ENCODE measurements at places on chromosomes 13 and 19.
A peak's percentile ranks its signal among the peaks of the same experiment; 100 is the strongest.

- no peak overlapping the region for H3K4me3 ChIP-seq
- peak overlapping the region; percentile 80 for H3K27ac ChIP-seq
- H3K27me3 ChIP-seq = no peaks in the 10 kb centered on the region
- peaks cover 91% of the 10 kb centered on the region for H3K4me1 ChIP-seq
- 0 out of 3 replicates have a peak, but pooled peaks cover 3% of the 10 kb centered on the region for H3K36me3 ChIP-seq
- DNase-seq = peak; percentile 94
Observed at GRCh38 chr19:10748927-10749434, 31.1 kb downstream of the DNM2 start.

GRCh38 chr13:35649162-35649561 is 172.7 kb upstream of the MAB21L1 start:
- no peaks in the 10 kb centered on the region for H3K27me3 ChIP-seq
- DNase-seq = no peak
- no peak overlapping the region for H3K4me3 ChIP-seq

DNA sequence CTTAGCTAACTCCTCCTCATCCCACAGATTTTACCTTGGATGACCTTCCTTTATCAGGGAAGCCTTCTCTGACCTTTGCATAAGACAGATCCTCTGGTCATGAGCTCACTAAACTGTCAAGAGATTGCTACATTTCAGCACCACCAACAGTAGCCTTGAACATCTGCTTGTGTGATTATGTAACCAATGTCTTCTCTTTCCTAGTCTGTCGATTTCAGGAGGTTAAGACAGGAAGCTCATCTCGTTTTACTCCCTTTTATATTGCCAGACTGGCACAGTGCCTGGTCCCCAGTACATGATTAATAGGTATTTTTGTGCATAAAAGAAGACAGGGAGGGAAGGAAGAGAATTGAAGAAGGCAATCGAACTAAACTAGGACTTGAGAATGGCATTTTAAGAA is 1697.7 kb downstream of the EFNB2 start:
- no peak overlapping the region for H3K27ac ChIP-seq
- H3K27me3 ChIP-seq = no peaks in the 10 kb centered on the region
- H3K36me3 ChIP-seq = no peaks in the 10 kb centered on the region
- no peak for DNase-seq

DNA sequence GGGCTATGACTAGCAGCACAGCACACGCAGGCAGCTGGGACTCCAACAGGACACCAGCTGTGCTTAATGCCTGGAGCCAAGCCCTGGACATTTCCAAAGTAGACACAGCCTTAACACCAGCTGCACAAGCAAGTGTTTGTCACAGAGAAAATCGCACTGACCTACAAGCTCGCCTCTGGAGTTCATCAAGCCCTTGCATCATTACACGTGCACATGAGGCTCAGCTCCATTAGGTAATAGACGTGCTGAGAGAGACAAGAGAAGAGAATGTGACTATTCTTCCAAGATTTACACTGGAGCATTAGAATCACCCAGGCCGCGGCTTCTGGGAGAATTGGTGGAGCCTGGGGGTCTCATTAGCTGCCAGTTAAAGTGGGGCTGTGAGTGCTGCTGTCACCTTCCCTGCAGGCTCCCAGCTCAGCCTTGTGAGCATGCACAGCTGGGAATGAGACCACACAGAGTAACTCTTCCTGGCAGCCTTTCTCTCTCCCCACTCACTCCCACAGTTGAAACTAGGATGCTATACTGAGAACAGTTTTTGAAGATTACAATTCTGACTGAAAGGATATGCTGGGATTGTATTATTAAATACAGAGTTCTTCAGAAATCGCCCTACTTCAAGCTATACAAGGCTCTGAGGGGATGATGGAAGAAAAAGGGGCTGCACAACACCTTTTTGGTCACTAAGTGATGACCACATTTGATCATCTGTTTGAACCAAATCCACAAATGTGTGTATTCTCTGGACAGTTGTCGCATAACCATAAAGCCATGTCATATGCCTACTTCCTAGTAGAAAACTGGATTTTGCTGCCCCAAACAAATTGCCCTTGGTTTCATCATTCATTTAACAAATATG is 10.5 kb downstream of the STOML3 start:
- no peak for DNase-seq
- no peak overlapping the region for H3K4me3 ChIP-seq
- no peaks in the 10 kb centered on the region for H3K27me3 ChIP-seq
- peaks cover 7% of the 10 kb centered on the region for H3K4me1 ChIP-seq
- H3K27ac ChIP-seq = no peak overlapping the region

- no peaks in the 10 kb centered on the region for H3K36me3 ChIP-seq
- H3K27me3 ChIP-seq = no peaks in the 10 kb centered on the region
- no peak for DNase-seq
- H3K4me1 ChIP-seq = no peaks in the 10 kb centered on the region
Observed at GRCh38 chr19:43872547-43873336, 45.6 kb downstream of the ZNF283 start.

GRCh38 chr13:107091428-107091827 is 523.5 kb upstream of the ARGLU1 start:
- no peak for DNase-seq
- H3K36me3 ChIP-seq = no peaks in the 10 kb centered on the region
- no peaks in the 10 kb centered on the region for H3K4me1 ChIP-seq
- H3K4me3 ChIP-seq = no peak overlapping the region
- no peak overlapping the region for H3K27ac ChIP-seq

- no peak overlapping the region for H3K27ac ChIP-seq
- no peaks in the 10 kb centered on the region for H3K36me3 ChIP-seq
- no peak for DNase-seq
- H3K4me1 ChIP-seq = 0 out of 2 replicates have a peak, but pooled peaks cover 12% of the 10 kb centered on the region
Observed at GRCh38 chr13:24624801-24625231, 55.4 kb upstream of the ATP12A start.

- H3K27ac ChIP-seq = no peak overlapping the region
- H3K27me3 ChIP-seq = no peaks in the 10 kb centered on the region
- H3K4me1 ChIP-seq = no peaks in the 10 kb centered on the region
- no peak overlapping the region for H3K4me3 ChIP-seq
- DNase-seq = no peak
Observed at GRCh38 chr13:60691268-60691667, 294.2 kb downstream of the TDRD3 start.

GRCh38 chr19:55228015-55228391 is 560 bp downstream of the TMEM86B start:
- DNase-seq = no peak
- H3K27me3 ChIP-seq = no peaks in the 10 kb centered on the region
- H3K27ac ChIP-seq = peak overlapping the region; percentile 76
- H3K36me3 ChIP-seq = peaks cover 33% of the 10 kb centered on the region
- peak overlapping the region; percentile 37 for H3K4me3 ChIP-seq

- no peak overlapping the region for H3K4me3 ChIP-seq
- H3K27ac ChIP-seq = no peak overlapping the region
- H3K4me1 ChIP-seq = peaks cover 17% of the 10 kb centered on the region
- no peak for DNase-seq
- H3K36me3 ChIP-seq = no peaks in the 10 kb centered on the region
- H3K27me3 ChIP-seq = peaks cover 14% of the 10 kb centered on the region
Observed at GRCh38 chr19:16038196-16038695, 38.0 kb upstream of the TPM4 start.

GRCh38 chr13:38365661-38366060 is 16.0 kb downstream of the UFM1 start:
- no peak overlapping the region for H3K4me3 ChIP-seq
- no peaks in the 10 kb centered on the region for H3K4me1 ChIP-seq
- peaks cover 9% of the 10 kb centered on the region for H3K36me3 ChIP-seq
- no peak for DNase-seq
- H3K27me3 ChIP-seq = no peaks in the 10 kb centered on the region

DNA sequence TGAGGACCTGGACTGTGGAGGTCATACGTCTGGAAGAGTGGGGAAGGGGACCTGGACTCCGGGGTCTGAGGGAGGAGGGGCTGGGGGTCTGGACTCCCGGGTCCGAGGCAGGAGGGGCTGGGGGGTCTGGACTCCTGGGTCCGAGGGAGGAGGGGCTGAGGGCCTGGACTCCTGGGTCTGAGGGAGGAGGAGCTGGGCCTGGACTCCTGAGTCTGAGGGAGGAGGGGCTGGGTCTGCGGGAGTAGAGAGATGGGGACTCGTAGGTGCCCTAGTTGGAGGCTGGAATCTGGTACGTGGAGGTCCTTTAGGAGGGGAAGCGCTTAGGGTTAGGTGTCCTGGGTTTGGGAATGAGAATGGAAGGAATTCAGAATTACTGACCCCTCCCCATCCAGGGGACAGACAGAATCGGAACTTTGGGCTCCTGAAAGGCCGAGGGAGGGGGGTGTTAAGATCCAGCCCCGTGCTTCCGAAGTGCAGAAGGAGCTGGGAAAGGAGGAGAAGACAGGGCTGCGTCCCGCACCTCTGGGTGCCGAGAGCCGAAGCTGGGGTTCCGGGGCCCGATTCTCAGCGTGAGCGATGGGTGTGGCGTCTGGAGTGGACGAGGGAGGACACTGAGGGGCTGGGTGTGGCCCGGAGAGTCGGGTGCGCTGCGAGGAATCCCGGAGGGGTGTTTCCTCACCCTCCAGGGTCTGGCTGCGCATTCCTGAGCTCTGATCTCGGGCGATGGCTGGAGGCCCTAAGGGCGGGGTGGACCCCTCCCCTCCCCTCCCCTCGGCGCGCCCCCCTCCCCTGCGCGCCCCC is 608 bp downstream of the MYADM start:
- peak overlapping the region; percentile 98 for H3K27ac ChIP-seq
- H3K4me1 ChIP-seq = peaks cover 23% of the 10 kb centered on the region
- H3K4me3 ChIP-seq = peak overlapping the region; percentile 99
- DNase-seq = peak; percentile 47
- no peaks in the 10 kb centered on the region for H3K27me3 ChIP-seq

DNA sequence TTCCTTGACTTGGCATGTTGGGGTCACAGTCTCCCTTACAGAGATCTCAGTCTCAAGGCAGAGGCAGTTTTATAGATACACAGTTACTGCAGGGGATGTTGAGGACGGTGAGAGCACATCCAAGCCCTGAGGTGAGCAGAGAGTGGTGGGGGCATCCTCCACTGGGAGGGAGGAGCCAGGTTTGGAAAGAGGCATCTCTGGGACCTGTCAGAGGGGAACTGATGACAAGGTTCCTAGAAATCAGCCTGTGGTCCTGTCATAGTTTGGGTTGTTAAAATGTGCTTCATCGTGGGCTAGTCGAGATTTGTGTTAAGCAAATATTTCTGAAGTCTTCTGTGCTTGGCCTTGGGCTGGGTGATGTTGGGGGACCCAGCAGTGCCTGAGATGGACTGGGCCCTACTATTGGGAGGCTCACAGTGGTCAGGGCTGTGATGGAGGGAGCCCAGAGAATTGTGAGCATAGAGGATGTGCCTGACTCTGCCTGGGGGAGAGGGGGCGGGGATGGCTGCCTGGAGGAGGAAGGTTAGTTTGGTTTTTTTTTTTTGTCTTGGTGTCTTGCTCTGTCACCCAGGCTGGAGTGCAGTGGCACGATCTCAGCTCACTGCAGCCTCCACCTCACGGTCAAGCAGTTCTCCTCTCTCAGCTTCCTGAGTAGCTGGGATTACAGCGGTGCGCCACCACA is 3.9 kb downstream of the SUPT5H start:
- no peak overlapping the region for H3K27ac ChIP-seq
- DNase-seq = no peak
- no peak overlapping the region for H3K4me3 ChIP-seq

GRCh38 chr13:29799041-29799440 is 51.4 kb downstream of the UBL3 start:
- no peaks in the 10 kb centered on the region for H3K36me3 ChIP-seq
- no peaks in the 10 kb centered on the region for H3K27me3 ChIP-seq
- H3K27ac ChIP-seq = no peak overlapping the region
- no peaks in the 10 kb centered on the region for H3K4me1 ChIP-seq
- no peak for DNase-seq

- peaks cover 96% of the 10 kb centered on the region for H3K36me3 ChIP-seq
- H3K27me3 ChIP-seq = no peaks in the 10 kb centered on the region
- DNase-seq = no peak
- no peak overlapping the region for H3K4me3 ChIP-seq
Observed at GRCh38 chr19:15259907-15260306, 27.7 kb upstream of the EPHX3 start.

DNA sequence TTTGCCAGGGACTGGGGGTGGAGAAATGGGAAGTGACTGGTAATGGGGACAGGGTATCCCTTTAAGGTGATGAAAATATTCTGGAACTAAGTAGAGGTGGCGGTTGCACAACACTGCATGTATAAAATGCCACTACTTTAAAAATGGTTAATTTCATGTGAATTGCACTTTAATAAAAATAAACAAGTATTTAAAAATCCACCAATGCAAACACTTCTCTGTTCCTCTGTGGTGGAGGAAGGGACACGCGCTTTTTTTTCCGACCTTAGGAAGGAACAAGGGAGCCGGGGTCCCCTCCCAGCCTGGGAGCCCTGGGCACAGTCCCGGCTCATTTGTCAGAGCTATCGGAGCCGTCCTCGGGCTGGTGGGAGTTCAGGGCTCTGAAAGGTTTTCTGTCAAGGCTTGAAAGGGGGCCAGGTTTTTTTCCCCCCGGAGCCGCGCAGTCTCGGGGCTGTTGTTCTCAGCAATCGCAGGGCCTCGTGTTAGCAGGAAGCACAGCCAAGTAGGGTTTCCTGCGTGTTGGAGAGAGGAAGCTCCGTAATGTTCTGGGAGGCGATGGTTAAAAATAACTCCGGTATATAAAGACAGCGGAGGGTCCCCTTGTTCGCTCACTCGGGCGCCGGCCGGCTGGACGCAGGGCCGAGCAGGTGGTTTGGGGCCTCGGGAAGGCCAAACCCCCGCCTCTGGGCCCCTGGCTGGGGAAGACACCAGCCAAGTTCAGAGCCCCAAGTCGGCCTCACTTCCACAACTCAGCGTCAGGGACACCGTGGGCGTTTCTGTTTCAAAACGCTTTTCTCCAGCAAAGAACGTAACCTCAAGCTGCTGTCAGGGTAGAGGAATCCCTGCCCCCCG is 41.2 kb upstream of the KLF2 start:
- no peak overlapping the region for H3K4me3 ChIP-seq
- peaks cover 23% of the 10 kb centered on the region for H3K27me3 ChIP-seq
- H3K4me1 ChIP-seq = no peaks in the 10 kb centered on the region
- no peak overlapping the region for H3K27ac ChIP-seq

- H3K4me1 ChIP-seq = no peaks in the 10 kb centered on the region
- DNase-seq = no peak
- H3K4me3 ChIP-seq = no peak overlapping the region
- no peaks in the 10 kb centered on the region for H3K36me3 ChIP-seq
- no peaks in the 10 kb centered on the region for H3K27me3 ChIP-seq
- no peak overlapping the region for H3K27ac ChIP-seq
Observed at GRCh38 chr13:57286511-57287098, 119.6 kb downstream of the PRR20E start.
